ENCODE measurements at places on chromosomes 3 and 15.

GRCh38 chr15:44706946-44707636, 4.0 kb downstream of the PATL2 start:
- no peaks in the 10 kb centered on the region for H3K4me1 ChIP-seq
- H3K27me3 ChIP-seq, result no peaks in the 10 kb centered on the region
- H3K36me3 ChIP-seq, result peaks cover 4% of the 10 kb centered on the region
- no peak overlapping the region for H3K27ac ChIP-seq
- H3K4me3 ChIP-seq, result no peak overlapping the region
- no peak for DNase-seq

DNA sequence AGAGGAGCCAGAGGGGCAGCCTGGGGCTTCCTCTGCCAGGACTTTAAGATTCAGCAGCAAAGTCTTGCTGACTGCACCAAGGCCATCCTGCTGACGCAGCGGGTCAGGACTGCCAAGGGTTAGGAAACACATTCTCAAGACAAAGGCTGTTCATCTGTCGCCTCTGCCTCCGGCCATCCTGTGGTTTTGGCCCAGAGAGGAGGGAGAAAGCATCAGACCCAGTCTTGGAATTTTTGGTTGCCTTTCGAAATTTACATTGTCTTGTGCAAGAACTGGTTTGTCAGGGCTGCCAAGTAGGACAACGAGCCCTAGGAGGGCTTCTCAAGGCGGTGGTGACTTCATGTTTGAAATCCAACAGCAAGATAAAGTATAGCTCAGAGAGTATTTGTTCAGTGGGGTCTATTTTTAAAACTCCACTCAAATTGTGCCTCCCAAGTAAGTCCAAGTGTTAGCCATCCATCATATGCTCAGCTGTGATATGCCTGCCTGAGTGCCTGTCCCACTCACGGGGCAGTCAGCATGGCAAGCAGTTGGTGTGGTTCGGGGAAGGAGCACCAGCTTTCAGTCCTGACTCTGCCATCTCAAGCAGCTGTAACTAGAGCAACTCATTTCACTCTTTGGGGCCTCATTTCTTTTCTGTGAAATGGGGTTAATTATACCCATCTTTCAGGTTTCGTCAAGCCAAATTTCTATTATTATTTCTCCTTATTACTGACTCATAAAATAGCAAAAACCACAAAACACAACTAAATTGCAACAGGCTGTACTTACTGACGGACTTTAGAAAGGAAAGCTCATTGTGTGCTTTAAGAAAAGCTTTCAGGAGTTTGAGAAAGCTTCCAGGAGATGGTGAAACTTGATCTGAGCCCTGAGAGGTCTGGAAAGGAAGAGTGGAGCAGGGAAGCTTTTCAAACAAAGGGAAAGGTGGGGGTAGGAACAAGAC, 42.4 kb upstream of the RHO start:
- H3K36me3 ChIP-seq, result peaks cover 27% of the 10 kb centered on the region
- peak overlapping the region; percentile 6 for H3K27ac ChIP-seq
- H3K4me1 ChIP-seq, result peaks cover 14% of the 10 kb centered on the region
- DNase-seq, result peak; percentile 93

DNA sequence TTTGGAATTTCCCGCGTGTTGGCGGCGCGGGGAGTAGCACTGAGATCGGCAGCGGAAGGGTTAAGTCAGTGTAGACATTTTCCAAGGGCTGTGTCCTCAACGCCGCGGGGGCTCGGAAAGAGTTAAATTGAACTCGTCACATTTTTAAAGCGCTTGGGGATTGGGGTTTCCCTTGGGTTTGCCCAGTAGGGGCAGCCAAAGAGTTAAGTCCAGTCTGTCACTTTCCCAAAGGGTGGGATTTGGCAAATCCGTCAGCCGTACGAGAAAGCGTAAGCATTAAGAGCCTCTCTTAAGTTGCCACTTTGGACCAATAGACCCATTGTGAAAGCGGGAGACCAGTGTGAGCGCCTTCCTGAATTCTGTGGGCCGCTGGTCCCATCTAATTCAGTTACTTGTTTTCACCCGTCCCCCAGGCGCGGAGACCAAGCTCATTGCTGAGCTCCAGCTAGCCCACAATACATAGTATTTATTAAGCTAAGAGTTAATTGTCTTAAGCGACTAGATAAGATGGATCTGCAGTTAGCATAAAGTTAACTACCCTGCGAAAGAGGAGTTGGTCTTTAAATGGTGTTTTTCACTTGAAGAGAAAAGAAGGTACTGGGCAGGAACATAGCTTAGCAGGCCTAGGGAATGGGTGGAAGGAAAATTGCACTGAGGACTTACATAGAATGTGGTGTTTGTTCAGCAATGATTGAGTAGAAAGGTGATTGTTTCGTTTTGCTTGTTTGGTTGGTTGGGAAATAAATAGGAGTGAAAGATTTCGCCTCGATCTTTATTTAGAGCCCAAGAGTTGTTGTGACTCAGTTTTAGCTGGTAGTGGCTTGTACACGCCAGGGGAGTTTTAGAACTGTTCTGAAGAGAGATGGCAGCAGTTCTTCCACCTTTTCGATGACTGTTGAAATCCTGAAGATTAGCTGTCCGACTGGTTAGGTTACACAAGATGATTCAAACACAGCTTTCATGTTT, 932 bp downstream of the ARL8B start:
- DNase-seq, result peak; percentile 86
- H3K27me3 ChIP-seq, result no peaks in the 10 kb centered on the region
- H3K4me3 ChIP-seq, result peak overlapping the region; percentile 93
- H3K4me1 ChIP-seq, result peaks cover 6% of the 10 kb centered on the region
- peak overlapping the region; percentile 14 for H3K27ac ChIP-seq
- H3K36me3 ChIP-seq, result no peaks in the 10 kb centered on the region

GRCh38 chr3:136644212-136644611, 108.0 kb downstream of the STAG1 start:
- H3K4me1 ChIP-seq, result no peaks in the 10 kb centered on the region
- H3K27ac ChIP-seq, result no peak overlapping the region
- no peak overlapping the region for H3K4me3 ChIP-seq
- no peaks in the 10 kb centered on the region for H3K36me3 ChIP-seq
- DNase-seq, result no peak

DNA sequence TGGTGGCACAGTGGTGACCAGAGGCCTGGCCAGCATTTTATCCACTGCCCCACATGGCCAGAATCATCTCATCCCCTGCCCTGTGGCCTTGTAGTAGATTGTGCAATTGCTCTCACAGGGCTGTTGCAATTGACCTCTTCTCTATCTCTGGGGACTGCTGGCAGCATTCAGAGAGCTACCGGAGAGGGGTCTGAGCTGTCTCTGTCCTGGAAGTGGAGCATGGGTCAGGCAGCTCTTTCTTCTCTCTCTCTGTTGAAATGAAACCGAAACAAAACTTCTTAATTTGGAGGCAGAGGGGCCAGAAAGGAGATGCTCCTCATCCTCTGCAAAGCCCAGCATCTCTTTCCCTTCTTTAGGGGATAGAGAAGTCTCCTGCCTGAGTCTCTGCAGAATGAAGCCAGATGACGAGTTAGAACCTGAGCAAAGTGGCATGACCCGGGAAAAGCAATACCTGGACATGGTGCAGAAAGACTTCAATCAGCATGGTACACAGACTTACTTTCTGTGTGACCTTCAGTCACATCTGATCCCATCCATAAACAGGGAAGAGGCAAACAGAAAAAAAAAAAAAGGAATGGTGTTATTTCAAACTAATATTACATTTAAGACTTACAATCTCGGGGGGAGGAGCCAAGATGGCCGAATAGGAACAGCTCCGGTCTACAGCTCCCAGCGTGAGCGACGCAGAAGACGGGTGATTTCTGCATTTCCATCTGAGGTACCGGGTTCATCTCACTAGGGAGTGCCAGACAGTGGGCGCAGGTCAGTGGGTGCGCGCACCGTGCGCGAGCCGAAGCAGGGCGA, 144.5 kb upstream of the BCL6 start:
- H3K36me3 ChIP-seq, result no peaks in the 10 kb centered on the region
- H3K27me3 ChIP-seq, result no peaks in the 10 kb centered on the region
- peak; percentile 65 for DNase-seq
- H3K27ac ChIP-seq, result no peak overlapping the region
- no peaks in the 10 kb centered on the region for H3K4me1 ChIP-seq

GRCh38 chr3:191263850-191264249, 64.8 kb downstream of the OSTN start:
- no peaks in the 10 kb centered on the region for H3K36me3 ChIP-seq
- no peak overlapping the region for H3K27ac ChIP-seq
- no peak for DNase-seq
- no peak overlapping the region for H3K4me3 ChIP-seq
- H3K27me3 ChIP-seq, result no peaks in the 10 kb centered on the region

- no peak overlapping the region for H3K4me3 ChIP-seq
- no peaks in the 10 kb centered on the region for H3K36me3 ChIP-seq
Measured at GRCh38 chr3:115937054-115937453, 313.7 kb downstream of the GAP43 start.

DNA sequence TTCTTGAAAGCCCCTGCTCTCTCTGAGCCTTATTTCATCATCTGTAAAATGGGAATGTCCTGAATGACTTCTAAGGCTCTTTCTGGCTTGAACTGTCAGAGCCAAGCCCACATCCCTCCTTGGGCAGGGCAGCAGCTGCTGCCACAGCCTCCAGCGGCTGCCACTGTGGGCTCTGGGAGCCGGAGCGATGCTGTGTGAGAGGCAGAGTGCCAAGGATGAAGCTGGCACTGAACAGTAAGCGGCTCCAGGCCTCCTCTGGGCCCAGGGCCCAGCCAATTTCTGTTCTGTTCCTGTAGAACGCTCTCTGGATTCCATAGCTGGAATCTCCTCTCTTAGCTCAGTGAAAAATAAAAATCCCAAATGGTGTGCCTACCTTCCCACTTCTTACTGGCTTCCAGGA, 4.4 kb downstream of the CPLX3 start:
- no peak overlapping the region for H3K4me3 ChIP-seq
- H3K36me3 ChIP-seq, result peaks cover 4% of the 10 kb centered on the region
- no peak overlapping the region for H3K27ac ChIP-seq

- no peaks in the 10 kb centered on the region for H3K36me3 ChIP-seq
- DNase-seq, result no peak
- no peak overlapping the region for H3K4me3 ChIP-seq
Measured at GRCh38 chr3:138849222-138849940, 14.7 kb upstream of the PIK3CB start.

- no peak for DNase-seq
- no peak overlapping the region for H3K4me3 ChIP-seq
- H3K36me3 ChIP-seq, result no peaks in the 10 kb centered on the region
- H3K27ac ChIP-seq, result no peak overlapping the region
Measured at GRCh38 chr15:58046467-58046866, 19.0 kb downstream of the ALDH1A2 start.

GRCh38 chr3:125965505-125965904, 3.5 kb upstream of the ROPN1B start:
- no peaks in the 10 kb centered on the region for H3K36me3 ChIP-seq
- H3K4me3 ChIP-seq, result no peak overlapping the region
- no peak for DNase-seq
- H3K4me1 ChIP-seq, result no peaks in the 10 kb centered on the region

- no peaks in the 10 kb centered on the region for H3K36me3 ChIP-seq
- H3K27ac ChIP-seq, result no peak within 1 kb of the TSS
- peak; percentile 59 for DNase-seq
- H3K27me3 ChIP-seq, result peaks cover 6% of the 10 kb centered on the region
Measured at GRCh38 chr3:16884748-16885592, at the start of gene PLCL2. Gene PLCL2, plus strand, starts transcription at chr3:16884955. Its CDS starts 85 bp downstream, at chr3:16885040.

DNA sequence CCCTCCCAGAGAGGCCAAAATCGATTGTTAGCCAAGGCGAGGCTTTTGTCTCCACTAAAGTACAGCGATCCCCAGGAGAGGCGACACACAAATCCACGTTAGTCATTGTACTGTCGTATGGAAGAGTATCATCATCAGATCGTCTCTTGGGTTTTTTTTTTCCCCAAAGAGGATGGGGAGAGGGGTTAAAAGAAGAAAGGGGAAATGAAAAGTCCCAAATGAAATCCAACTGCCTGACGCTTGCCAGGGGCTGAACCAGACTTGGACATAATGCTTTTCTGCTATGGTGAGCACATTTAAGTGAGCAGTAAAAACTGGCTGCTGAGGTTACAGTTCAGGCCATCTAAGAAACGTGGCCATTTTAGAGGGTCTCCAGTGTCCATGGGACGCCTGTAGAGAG, 37.9 kb upstream of the CTSH start:
- H3K27ac ChIP-seq, result no peak overlapping the region
- no peaks in the 10 kb centered on the region for H3K36me3 ChIP-seq
- no peak for DNase-seq

DNA sequence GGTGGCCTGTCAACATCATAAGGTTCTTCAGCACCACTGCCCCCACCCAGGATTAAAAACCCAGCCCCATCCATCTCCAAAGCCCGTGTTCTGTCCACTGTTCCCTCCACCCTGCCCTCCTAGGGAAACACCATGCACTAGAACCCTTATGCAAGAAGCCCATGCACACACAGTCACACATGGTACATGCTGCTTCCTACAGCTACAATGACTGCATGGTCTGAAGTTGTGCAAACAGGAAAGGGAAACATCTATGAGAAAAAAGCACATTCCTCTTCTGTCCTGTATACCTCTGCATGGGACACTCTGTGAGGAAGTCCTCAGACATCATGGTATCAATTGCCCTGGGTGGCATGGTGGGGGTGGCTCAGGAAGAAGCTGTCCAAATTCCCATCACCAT, 108.6 kb upstream of the MRPS22 start:
- no peaks in the 10 kb centered on the region for H3K36me3 ChIP-seq
- H3K4me3 ChIP-seq, result no peak overlapping the region
- no peak for DNase-seq
- no peak overlapping the region for H3K27ac ChIP-seq
- no peaks in the 10 kb centered on the region for H3K27me3 ChIP-seq

- no peaks in the 10 kb centered on the region for H3K36me3 ChIP-seq
- DNase-seq, result peak; percentile 28
- no peaks in the 10 kb centered on the region for H3K4me1 ChIP-seq
- H3K27me3 ChIP-seq, result peaks cover 36% of the 10 kb centered on the region
Measured at GRCh38 chr3:72665701-72666446, 182.4 kb downstream of the SHQ1 start.

GRCh38 chr15:47786371-47786770, 69.1 kb downstream of the SEMA6D start:
- H3K27ac ChIP-seq, result no peak overlapping the region
- H3K4me1 ChIP-seq, result no peaks in the 10 kb centered on the region
- H3K27me3 ChIP-seq, result peaks cover 3% of the 10 kb centered on the region
- no peak overlapping the region for H3K4me3 ChIP-seq

DNA sequence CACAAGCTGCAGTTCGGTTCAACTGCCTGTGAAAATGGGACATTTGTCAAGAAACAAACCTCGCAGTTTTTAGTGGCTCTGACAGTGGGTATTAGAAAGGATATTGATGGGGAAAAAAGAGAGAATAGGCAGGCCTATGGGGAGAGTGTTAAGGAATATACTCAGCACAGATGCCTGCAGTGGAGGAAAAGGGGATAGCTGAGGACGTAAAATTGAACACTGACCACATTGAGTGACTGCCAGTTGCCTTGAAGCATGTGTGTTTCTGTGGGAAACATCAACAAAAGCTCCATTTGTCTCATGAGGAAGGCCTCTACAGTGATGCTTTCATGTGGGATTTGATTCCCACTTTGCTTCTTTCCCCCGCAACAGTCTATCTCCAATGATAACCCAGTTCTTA, 1042.1 kb downstream of the TUSC7 start:
- no peak overlapping the region for H3K4me3 ChIP-seq
- no peaks in the 10 kb centered on the region for H3K27me3 ChIP-seq
- no peaks in the 10 kb centered on the region for H3K36me3 ChIP-seq
- no peak overlapping the region for H3K27ac ChIP-seq

GRCh38 chr15:34642247-34642646, 58.8 kb upstream of the GOLGA8B start:
- no peaks in the 10 kb centered on the region for H3K36me3 ChIP-seq
- H3K4me3 ChIP-seq, result no peak overlapping the region
- H3K27me3 ChIP-seq, result no peaks in the 10 kb centered on the region
- DNase-seq, result no peak

GRCh38 chr15:82040862-82041261, 5.0 kb downstream of the MEX3B start:
- no peaks in the 10 kb centered on the region for H3K36me3 ChIP-seq
- H3K4me3 ChIP-seq, result no peak overlapping the region
- H3K27me3 ChIP-seq, result no peaks in the 10 kb centered on the region
- DNase-seq, result no peak
- H3K27ac ChIP-seq, result no peak overlapping the region
